GDM1 (cell line): ENCODE measurements at places on chromosomes 6 and 20.

DNA sequence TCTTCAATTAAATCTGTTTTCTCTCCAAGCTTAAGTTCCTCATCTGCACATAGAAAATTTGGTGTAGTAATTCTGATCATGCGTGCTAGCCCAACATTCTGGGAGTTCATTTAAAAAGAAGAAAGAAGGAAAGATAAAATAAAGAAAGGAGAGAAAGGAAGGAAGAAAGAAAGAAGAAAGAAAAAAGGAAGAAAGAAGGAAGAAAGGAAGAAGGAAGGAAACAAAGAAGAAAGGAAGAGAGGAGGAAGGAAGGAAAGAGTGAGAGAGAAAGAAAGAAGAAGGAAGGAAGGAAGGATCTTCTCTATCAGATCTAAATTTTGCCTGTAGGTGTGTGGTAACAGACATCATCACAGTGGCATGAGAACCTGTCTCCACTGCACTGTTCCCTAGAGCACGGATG lies 16.2 kb downstream of the SLPI start:
- no peak for DNase-seq

- no peak for DNase-seq
Observed at GRCh38 chr6:118215269-118215668, 308.2 kb downstream of the SLC35F1 start.

GRCh38 chr6:105497549-105497948 lies 94.7 kb upstream of the PREP start:
- DNase-seq, result no peak

- DNase-seq, result no peak
Observed at GRCh38 chr6:166277018-166277417, 31.2 kb downstream of the PRR18 start.

DNA sequence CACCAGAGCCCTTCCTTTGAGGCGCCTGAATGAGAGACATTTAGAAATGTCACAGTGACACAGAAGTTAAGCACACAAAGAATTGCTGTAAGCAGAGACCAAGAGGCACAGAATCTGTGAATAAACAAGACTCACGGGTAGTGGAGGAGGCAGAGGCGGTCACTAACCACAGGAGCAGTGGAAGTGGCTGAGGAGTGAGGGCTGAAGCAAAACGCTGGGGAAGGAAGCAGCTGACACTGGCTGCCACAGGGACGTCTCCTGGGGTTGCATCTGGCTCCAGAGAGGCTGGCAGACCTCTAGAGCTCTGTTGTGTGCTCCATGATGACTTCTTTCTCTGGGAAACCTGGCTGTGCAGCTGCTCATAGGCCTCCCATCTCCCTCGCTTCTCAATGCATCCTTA lies 65.0 kb upstream of the SLC2A12 start:
- DNase-seq, result peak; percentile 63

GRCh38 chr6:3623451-3624249 lies 127.9 kb downstream of the PXDC1 start:
- DNase-seq, result no peak

- no peak for DNase-seq
Observed at GRCh38 chr6:148382861-148383260, 40.2 kb downstream of the SASH1 start.

DNA sequence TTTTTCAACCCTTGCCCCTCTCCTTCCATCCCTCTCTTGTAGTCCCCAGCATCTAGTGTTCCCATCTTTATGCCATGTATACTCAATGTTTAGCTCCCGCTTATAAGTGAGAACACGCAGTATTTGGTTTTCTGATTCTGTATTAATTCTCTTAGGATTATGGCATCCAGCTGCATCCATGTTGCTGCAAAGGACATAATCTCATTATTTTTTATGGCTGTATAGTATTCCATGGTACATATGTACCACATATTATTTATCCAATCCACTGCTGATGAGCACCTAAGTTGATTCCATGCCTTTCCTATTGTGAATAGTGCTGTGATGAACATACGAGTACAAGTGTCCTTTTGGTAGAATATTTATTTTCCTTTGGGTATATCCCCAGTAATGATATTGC lies 66.8 kb downstream of the UNC5CL start:
- DNase-seq, result no peak

DNA sequence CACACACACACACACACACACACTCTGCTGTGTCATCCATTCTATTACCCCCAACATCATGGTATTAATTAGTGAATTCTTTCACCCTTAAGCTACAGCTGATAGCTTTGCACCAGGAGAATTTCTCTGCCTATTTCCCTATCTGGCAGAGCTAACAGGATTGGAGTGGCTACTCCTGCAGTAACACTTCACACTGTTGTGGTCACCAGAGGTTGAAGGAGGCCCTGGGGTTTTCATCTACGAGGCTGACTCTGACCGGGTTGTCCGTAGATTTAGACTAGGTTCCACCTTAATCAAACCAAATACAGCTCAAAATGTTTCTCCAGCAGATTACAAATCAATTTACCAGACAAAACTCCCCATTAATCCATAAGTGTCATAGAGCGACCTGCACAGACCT lies 69.2 kb upstream of the RIPOR2 start:
- no peak for DNase-seq

DNA sequence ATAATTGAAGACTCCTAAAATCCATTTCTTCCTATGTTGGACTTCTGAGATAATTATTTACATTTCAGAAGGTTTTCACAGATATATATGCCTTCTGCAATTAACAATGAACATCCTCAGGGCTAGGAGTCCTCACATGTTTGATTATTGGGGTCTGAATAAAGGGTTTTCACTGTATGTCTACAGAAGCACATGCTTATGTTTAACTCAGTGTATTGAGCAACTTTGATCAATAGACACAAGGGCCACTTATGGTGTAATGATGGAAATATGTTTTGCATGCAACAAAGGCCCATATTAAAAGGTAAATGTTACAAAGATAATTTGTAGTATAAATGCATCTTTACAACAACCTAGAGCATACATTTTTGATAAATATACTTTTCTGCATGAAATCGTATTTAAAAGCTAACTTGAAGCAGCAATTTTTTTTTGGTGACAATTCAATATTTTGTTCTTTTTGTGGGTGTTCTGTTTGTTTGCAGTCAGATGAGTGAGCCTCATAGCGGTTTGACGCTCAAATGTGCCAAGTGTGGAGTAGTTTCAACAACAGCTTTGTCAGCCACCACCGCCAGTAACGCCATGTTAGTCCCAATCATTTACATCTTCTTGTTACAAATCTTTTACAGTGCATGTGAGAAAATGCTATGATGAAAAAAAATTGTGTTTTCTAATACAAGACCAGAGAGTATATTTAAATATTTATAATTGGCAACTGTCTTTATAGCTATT lies 458.2 kb downstream of the LMBRD1 start:
- no peak for DNase-seq

DNA sequence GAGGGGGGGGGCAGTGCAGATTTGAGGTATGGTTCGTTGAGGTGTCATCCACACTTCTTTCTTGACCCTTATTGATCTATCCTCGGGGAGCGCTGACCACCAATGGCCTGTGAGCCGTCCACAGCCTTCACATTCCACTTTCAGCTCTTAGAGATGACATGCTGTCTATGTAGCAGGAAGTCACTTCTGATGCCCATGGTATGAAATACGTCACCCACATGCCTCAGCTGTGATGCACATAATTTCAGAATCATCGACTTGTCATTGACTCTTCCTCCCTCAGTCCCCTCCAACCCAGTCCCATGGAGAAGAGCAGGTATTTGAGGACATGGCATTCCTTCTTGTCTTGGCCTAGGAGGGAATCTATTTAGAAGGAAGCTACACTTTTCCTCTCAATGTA lies 4.7 kb upstream of the ADGRF5 start:
- DNase-seq, result no peak

DNA sequence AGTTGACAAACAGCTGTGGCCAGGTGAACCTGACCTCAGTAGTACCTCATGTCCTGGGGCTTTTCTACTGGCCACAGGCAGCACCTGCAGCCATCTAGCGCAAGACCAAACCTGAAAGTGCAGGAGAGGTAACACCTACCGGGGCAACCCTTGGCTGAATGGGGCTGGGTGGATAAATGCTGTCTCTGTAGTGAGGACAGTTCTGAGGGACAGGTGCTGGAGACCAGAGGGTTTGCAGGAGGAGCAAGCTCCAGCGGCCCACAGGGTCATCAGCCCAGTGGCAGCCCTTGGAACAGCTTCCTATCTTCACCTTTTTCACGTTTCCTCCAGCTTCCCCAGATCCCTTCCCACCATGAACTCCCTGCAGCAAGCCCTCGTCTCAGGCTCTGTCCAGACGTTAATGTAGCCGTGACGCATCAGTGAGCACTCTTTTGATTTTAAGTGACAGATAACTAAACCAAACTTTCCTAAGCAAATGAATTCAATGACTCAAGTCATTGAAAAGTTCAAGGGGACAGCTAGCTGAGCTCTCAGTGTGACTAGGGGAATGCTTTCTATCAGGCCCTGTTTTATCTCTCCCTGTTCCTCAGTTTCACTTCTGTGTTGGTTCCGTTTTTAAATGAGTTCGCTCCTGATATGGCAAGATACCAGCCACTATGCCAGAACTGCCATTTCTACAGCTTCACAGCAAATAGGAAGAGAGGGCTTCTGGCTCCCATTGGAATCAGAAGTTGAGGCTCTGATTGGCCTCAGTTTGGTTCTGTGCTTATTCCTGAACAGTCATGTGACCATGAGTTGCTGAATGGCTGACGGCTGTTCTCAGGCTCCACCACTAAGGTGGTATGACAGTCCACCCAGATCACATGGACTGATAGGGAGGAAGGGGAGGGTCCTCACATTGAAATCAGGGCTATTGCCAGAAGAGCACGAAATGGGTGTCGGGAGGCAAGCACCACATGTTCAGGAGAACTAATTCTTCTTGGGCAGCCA lies 12.1 kb upstream of the PFDN4 start:
- no peak for DNase-seq

DNA sequence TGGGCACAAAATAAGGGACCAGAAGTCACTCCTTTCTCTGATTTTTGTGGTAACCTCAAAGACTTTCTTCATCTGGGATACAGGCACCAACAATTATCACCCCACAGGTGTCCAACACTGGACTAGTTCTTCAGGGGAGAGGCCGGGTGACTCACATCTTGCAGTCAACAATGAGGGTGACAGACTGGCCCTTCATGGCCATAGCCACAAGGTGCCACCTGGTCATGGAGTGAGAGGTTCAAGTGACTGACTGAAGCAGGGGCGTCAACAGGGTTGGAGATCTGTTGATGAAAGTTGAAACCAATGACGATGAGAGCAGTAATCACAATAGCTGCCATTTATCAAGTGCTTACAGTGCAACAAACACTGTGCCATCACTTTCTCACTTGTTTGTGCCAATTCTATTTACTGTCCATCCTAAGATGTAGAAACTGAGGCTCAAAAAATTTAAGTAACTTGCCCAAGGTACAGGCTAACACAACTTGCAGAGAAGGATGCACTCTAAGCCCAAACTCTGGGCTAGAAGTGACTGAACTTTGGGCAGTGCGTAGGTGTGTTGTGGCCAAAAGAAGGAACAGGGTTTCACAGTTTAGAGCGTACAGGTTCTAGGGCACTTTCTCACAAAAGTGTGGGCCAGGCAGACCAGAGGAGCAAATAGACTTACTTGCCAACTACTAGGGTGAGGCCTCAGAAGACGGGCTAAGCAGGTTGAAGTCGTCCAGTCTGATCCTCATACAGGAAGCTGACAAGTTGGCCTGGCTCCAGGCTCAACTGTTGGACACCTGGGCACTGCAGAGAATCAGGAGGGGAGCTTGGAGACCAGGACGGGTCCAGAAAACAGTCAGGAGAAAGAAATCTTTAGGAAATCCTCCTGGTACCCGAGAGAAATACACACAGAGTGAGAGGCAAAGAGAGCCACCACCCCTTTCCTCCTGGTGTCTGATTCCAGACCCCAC lies 30.4 kb downstream of the HLA-DPB1 start:
- DNase-seq, result no peak

GRCh38 chr20:3900187-3900604 lies 11.0 kb downstream of the PANK2 start:
- DNase-seq, result no peak

GRCh38 chr6:38871741-38872568 lies 156.8 kb downstream of the DNAH8 start:
- peak; percentile 16 for DNase-seq

DNA sequence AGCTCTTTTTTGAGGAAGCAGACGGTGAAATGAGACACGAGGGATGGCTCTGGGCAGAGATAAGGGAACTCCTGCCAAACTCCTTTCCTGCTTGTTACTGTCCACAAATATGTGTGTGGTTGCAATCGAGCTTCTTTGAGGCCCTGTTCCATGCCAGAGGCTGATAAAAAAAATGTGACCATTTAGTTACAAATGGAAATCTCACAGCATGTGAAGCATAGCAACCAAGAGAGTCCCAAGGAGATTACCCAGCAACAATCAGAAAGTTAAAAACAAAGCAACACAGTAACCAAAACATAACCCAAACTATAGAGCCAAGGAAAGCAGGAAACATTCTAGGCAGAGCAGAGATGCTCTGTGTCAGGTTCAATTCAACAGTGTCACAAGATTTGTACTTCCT lies 35.4 kb upstream of the HMGN3 start:
- DNase-seq, result peak; percentile 60

- no peak for DNase-seq
Observed at GRCh38 chr6:170445487-170445886, 107.6 kb downstream of the PSMB1 start.
